ENCODE measurements at places on chromosomes 7 and 10.
A peak's percentile ranks its signal among the peaks of the same experiment; 100 is the strongest.

DNA sequence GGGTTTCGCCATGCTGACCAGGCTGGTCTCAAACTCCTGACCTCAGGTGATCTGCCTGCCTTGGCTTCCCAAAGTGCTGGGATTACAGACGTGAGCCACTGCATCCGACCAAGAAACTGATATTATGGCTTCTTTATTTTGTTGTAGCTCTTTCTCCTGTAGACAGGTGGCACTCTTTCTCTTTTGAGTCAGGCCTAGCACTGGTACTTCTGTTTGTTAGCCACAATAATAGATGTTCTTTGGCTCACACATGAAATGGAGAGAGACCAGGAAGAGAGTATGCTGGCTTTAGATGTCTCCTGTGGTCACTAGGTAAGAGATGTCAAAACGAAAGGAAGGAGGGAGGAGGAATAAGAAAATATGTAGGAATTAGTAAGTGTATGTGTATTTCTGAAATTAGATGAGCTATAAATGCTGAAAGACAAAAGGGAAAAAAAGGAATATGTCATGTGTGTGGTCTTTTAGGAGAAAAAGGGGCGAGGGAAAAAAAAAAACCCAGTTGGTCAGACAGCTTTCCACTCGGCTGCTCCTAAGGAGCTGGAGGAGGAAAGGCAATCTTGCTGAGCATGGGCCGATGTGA is 78.7 kb downstream of the CLEC2L start:
- DNase-seq: peak; percentile 13

DNA sequence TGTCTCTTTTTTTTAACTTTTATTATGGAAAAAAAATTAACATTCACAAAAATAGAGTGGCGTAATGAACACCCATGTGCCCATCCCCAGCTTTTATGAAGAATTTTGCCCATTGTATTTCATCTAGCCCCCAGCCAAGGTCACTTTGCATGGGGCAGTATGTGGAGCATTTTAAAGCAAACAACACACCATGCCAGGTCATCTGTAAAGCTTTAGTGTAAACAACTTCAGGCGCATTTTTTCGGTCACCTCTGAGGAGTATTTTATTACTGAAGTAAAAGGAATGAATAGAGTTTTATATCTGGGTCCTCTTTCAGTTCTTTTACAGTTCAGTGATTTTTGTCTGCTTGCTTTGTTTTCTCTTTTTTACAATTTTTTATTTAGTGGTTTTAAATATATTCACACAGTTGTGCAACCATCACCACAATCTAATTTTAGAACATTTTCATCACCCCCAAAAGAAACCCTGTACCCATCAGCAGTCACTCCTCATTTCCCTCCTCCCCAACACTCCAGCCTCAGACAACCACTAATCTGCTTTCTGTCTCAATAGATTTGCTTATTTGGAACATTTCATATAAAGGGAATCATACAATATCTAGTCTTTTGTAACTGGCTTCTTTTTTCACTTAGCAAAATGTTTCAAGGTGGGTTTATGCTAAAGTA is 87.9 kb downstream of the SLC37A3 start:
- DNase-seq: no peak

- DNase-seq: no peak
Measured at GRCh38 chr10:62093863-62094291, 174.8 kb downstream of the RTKN2 start.

GRCh38 chr7:155652156-155653114 is 8.0 kb downstream of the RBM33 start:
- DNase-seq: no peak

- DNase-seq: peak; percentile 58
Measured at GRCh38 chr7:138515001-138515528, 55.0 kb downstream of the TRIM24 start.

Measured in OCI-M1 (cell line).